DMS79 treated with DMSO at 0.1 percent for 48 hours (cell line): ENCODE measurements at places on chromosomes 4 and X.
A peak's percentile ranks its signal among the peaks of the same experiment; 100 is the strongest.

- no peak for DNase-seq
These were observed 151.3 kb downstream of the USP46 start for GRCh38 chr4:52507774-52508173.

GRCh38 chr4:150590631-150591030 is 8.7 kb downstream of the MAB21L2 start:
- DNase-seq, result no peak

DNA sequence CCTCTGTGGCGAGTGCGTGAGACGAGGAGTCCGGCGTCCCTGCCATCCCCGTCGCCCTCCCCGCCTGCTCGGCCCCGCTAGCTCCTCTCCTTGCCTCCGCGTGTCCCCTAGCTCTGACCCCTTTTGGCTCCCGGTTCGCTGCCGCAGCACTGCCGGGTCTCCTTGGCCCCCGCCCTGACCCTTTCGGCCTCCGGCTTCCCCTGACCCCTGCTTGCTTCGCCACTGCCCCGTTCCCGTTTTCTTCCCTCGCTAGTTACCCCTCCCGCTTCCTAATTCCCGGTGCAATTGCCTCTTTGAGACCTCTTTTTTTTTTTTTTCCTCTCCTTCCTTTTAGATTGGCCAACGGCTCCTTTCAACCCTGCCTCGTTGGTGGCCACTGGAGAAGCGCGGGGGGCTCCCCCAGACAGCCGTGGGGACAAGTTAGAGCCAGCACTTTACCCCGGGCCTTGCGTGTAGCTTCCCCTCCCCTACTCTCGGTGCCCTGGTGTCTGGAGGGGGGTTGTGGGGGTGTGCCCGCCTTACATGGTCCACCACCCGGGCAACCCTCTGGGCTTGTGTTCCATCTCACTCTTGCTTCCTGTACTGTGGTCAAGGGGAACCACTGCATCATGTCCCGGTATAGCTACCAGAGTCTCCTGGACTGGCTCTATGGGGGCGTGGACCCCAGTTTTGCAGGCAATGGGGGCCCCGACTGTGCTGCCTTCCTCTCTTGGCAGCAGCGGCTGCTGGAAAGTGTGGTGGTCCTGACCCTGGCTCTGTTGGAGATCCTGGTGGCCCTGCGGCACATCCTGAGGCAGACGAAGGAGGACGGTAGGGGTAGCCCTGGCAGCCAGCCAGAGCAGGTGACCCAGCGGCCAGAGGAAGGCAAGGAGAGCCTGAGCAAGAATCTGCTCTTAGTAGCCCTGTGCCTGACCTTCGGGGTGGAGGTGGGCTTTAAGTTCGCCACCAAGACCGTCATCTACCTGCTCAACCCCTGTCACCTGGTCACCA is 548 bp downstream of the TMEM164 start:
- DNase-seq, result no peak

GRCh38 chrX:150092549-150092948 is 154.3 kb upstream of the EOLA2 start:
- peak; percentile 78 for DNase-seq

DNA sequence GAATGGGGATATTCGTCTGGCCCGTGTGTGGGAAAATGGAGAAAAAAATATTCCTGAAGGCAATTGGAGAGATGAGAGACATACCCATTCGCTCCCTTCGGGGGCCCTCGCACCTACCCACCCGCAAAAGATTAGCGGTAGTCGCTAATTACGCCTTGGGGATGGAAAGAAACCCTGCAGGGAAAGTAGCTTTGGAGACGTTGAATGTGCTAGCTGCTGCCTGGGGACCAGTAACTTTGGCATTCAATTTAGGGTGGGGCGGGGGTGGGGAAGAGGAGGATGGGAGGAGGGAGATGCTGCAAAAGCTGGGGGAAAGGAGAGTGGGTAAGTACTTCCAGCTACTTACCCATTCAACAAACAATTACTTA is 407 bp upstream of the ZC4H2 start:
- DNase-seq, result no peak

DNA sequence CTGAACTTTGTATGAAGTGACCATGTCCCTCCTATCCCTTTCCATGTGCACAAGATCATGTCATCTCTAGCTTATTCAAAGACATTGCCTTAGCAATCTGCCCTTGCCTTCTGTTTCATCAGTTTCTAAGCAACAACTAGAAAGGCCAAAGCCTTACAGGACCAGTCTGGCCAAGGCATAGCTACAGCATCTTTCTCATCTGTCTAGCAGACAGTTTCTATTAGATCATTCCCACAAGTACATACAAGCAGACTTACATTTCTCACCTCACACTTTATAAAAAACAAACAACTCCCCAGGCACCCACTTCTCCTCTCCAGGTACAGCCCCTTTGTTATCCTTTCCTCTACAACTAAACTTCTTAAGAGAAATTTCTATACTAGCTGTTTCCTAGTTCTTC is 188.7 kb upstream of the AADAT start:
- DNase-seq, result no peak

- DNase-seq, result no peak
These were observed 386.7 kb downstream of the SPRY1 start for GRCh38 chr4:123783151-123783790.

- no peak for DNase-seq
These were observed 247.9 kb upstream of the POF1B start for GRCh38 chrX:85627363-85627762.

GRCh38 chr4:184375027-184375426 is 99.3 kb downstream of the IRF2 start:
- DNase-seq, result no peak

GRCh38 chr4:86853209-86853608 is 4.0 kb upstream of the SLC10A6 start:
- DNase-seq, result no peak

DNA sequence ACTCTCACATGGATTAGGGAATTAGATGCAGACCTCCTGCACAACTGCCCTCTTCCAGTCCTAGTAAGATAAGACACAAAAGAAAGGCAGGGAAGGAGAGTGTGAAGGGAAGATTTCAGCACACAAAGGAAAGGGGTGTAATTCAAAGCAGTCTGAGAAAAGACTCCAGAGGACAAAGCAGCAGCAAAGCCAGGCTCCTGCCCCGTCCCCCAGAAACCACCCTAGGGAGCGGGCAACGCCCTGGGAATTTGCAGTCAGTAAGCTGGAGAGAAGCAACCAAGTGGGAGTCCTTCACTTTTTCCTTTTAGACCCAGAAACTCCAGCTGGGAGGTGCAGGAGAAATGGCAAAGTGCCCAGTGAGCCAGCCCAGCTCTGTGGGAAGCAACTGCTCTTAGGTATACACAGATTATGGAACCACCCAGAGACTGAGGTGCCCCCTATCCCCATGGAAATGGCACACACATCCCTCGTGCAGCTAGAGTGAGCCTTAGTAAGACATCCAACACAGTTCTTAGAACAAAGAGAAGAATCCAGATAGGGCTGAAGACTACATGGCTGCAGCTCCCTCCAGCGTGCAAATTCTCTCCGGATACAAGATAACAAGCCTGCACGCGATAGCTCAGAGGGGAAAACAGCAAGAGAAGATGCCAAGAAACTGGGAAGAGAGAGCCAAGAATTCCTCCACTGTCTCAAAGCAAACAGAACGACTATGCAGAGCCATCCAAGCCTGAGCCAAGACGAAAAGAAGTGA is 26.5 kb upstream of the IRAK1 start:
- no peak for DNase-seq

GRCh38 chr4:8197521-8197920 is 1.6 kb upstream of the SH3TC1 start:
- DNase-seq, result no peak

DNA sequence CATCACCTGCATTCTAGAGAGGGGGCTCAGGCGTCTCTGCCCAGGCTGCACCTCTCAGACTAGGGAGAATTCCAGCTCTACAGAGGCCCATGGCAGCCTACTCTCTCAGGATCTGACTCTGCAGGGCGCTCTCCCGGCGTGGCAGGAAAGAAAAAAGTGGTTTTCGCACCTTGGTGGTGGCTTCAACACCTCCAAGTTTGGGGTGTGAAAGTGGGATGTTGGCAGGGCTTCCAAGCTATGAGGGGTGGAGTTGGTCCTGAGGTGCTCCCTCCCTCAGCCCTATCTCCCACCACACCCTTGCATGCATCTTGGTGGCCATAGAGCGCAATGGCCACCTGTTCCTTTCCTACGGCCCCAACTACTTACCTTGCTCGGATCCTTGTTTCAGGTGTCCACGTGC is 166.5 kb downstream of the VSIG4 start:
- DNase-seq, result no peak

DNA sequence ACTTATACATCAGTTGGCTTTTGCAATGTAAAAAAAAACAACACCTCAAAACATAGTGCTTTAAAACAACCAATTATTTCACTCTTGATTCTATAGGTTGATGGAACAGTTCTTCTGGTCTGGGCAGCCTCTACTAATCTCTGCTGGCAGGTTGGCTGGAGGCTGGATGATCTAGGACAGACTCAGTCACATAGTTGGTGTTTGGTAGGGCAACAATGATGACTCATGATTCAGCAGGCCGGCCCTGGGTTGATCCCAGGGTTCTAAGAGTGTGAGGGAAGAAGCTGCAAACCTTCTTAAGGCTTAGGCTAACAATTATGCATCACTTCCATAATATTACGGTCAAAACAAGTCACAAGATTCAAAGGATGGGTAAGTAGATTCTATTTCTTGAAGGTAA is 558.2 kb downstream of the ZNF674 start:
- no peak for DNase-seq

DNA sequence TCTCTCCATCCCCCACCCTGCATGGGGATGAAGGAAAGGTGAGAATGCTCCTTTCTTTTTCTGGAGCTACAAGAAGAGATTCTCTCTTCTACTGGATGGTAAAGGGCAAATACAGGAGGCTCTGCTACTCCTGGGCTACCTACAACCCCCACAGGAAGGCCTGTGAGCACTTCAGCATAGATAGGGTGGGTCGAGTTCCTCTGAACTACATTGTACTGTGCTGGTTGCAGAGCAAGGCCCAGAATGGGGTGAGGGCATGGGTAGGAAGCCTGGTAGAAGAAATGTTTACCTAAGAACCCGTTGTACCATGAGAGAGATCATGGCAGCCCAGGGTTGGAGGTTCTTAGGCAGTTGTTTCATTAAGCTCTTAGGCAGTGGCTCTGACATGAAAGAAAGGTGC is 510.4 kb downstream of the MID1IP1 start:
- no peak for DNase-seq

- no peak for DNase-seq
These were observed 201.2 kb downstream of the NPNT start for GRCh38 chr4:106096454-106096853.

DNA sequence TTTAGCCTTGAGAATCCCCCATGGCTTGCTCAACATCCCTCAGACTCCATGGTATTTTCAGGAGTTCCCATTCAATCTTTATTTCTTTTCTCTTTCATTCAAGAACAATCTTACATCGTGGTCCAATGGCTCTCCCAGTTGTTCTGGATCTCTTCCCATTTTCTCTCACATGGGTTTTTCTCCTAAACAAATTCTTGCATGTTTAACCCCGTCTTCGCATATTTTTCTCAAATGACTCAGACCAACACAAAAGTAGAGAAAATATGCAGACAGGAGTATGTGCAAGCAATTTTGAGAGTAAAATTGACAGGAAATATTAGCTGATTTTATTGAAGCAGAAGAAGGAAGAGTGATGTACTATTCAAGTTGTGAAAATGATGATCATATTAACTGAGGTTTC is 396.4 kb upstream of the TRAM1L1 start:
- DNase-seq, result no peak

- DNase-seq, result no peak
These were observed 30.1 kb downstream of the ZRSR2 start for GRCh38 chrX:15820106-15821073.

DNA sequence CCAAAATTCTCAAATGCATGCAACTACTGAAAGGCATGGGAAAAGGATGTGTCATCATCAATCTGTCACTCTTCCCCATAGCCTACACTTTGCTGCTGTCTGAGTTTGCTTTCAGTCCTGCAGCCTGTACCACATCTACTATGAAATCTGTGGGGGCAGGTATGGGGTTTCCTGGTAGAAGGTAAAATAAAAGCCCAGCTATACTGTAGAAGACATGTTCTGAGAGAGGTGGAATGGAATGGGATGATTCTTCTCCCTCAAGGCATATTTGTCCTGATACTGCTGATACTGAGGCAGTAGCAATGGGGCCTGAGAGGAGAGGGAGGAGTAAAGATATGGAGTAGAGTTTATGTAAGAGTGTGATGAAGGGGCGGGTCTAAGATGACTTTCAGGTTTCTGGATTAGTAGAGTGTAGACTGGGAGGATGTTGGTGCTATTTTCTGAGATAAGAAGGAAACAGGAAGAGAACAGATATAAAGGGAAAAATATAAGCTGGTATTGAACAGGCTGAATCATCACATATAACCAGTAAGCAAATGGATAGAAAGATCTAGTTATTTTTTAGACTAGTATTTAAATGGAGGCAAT is 38.7 kb upstream of the GYPA start:
- DNase-seq, result no peak

DNA sequence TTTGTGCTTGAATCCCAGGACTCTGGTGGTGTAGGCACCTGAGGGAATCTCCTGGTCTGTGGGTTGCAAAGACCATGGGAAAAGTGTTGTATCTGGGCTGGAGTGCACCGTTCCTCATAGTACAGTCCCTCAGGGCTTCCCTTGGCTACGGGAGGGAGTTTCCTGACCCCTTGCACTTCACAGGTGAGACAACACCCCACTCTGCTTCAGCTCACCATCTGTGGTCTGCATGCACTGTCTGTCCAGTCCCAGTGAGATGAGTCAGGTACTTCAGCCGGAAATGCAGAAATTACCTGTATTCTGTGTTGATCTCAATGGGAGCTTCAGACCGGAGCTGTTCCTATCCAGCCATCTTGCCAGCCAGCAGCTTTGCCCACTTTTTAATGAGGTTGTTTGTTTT is 353.0 kb upstream of the IRS4 start:
- no peak for DNase-seq

GRCh38 chrX:72124540-72125201 is 7.0 kb downstream of the RTL5 start:
- no peak for DNase-seq

DNA sequence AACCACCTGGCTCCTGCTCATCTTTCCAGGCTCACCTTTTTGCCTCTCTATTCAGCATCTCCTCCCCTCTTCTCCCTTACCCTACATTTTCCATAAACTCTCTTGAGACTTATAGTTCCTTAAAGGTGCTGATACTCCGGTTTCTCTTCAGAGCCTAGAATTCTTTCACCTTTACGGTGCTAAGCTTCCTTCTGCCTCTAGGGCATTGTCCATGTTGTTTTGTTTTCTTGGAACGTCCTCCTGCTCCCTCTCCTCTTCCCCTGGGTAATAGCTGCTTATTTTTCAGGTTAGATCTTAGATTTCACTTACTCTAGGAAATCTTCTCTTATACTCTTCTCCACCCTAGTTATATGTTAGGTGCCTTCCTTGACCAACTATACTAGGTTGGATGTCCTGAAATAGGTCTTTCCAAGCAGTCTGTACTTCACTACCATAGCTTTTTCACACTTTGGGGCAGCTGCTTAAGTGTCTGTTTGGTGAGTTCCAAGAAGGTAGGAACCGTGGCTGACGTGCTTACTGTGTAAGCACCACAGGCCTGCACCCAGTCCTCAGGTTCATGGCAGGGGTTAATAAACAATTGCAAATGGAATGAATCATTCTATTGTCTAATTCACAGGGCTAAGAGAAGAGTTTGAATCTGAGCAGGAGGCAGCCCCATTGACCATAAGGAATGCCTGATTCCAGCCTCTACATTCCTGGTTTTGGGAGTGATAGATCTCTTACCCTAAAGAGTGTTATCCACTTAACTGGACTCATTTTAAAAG is 227.5 kb downstream of the MGST2 start:
- no peak for DNase-seq
